Osteoblast (primary cell): ENCODE measurements at places on chromosomes 1 and 21.
A peak's percentile ranks its signal among the peaks of the same experiment; 100 is the strongest.

DNA sequence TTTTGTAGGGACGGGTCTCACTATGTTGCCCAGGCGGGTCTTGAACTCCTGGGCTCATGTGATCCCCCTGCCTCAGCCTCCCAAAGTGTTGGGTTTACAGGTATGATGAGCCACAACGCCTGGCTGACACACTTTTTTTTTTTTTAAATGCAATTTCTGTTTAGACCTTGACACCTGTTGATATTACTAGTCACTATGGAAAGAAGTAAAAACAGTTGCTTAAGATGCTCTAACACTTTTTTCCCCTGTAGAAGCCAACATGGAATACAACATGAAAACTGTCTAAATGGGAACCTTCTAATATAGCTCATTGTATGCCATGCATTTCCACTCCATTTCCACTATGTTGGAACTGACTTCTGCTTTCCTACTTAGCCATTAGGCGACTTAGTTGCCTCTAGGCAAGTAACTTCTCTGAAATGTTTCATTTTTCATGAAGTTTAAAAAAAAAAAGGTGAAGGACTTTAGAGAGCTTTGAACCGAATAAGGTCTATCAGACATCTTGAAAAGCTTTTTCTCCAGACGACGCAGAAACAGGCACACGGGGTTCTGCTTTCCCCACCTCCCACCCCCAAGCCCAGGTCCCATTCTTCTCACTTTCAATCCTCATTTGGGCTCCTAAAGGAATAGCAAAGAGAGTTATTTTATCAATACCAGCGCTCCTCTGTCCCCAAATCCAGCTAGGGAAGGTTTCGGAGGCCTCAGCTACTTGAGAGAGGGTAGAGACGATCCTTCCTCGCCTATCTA is 648 bp upstream of the DR1 start:
- peak; percentile 77 for DNase-seq

DNA sequence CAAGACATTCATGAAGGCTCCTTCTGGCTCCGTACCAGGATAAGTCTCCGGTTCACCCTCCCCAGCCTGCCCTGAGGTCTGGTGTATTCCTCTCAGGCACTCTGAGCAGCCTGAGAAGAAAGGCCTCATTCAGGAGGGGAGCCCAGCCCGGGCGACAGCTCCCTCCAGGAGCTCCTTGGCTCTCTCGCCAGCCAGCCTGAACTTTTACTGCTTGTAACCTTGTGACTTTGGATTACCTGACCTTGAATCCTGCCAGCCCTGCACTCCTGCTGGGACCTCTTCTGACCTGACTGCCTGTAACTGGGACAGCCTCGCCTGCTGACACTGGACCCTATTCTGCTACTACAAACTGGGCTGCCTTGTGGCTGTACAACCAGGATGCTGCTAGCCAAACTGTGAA is 65.8 kb downstream of the CD34 start:
- DNase-seq, result no peak

GRCh38 chr21:45536301-45537081 is 5.7 kb downstream of the SLC19A1 start:
- DNase-seq, result no peak

- no peak for DNase-seq
These were observed 642 bp downstream of the RSRP1 start for GRCh38 chr1:25246600-25247023.

DNA sequence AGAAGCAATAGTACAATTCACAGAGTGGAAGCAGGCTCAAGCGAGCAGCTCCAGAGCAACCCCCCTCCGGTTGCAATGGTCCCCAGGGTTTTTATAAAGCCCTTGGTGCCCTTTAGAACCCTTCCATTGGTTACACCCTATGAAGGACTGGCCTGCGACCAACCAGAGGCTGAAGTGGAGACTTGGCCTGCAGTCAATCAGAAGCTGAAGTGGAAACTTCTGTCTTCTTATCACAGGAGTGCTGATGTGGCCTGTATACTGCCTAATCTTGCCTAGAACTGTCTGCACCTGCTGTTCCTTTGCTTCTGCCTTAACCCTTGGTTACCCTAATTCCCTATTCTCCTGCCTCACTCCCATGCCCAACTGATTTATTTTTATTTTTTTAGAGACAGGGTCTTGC is 15.4 kb upstream of the FRRS1 start:
- no peak for DNase-seq

- DNase-seq, result no peak
These were observed 3.9 kb upstream of the IFFO2 start for GRCh38 chr1:18960409-18960808.

- DNase-seq, result no peak
These were observed 18.7 kb downstream of the PSMB2 start for GRCh38 chr1:35622510-35623178.

- peak; percentile 100 for DNase-seq
These were observed 973 bp downstream of the SDF4 start for GRCh38 chr1:1230656-1231399.

DNA sequence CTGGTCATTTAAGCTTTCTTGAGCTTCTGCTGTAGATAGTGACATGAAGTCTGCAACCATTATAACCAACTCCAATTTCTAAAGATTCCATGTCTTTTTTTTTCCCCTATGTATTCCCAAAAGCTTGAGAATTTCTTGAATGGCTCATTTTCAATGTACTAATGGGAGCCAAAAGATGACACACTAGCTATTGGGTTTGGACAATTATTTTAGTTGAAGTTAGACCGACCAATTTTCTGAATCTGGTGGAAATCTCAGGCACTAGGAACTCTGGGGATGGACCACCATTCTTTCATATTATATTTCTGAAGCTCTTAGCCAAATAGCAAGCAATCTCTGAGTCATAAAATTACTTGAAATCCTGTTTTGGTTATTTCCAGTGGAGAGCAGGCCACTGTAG is 617.4 kb upstream of the ADAMTS5 start:
- peak; percentile 64 for DNase-seq

GRCh38 chr1:210441028-210441427 is 112.3 kb downstream of the HHAT start:
- peak; percentile 4 for DNase-seq

- DNase-seq, result no peak
These were observed 51.4 kb downstream of the GRIK1 start for GRCh38 chr21:29888437-29888836.

- DNase-seq, result no peak
These were observed 85.2 kb downstream of the KIF1B start for GRCh38 chr1:10295481-10296085.

- DNase-seq, result no peak
These were observed 20.6 kb upstream of the CRB1 start for GRCh38 chr1:197247465-197247864.
